ENCODE measurements at places on chromosomes 1 and 21. TPM values are rescaled to one million over a fixed set of nuclear protein-coding genes. Genes with fewer than 3 reads are reported as not detected.

GRCh38 chr1:57101209-57101608 lies 135.4 kb upstream of the C8B start:
- DNase-seq = no peak

DNA sequence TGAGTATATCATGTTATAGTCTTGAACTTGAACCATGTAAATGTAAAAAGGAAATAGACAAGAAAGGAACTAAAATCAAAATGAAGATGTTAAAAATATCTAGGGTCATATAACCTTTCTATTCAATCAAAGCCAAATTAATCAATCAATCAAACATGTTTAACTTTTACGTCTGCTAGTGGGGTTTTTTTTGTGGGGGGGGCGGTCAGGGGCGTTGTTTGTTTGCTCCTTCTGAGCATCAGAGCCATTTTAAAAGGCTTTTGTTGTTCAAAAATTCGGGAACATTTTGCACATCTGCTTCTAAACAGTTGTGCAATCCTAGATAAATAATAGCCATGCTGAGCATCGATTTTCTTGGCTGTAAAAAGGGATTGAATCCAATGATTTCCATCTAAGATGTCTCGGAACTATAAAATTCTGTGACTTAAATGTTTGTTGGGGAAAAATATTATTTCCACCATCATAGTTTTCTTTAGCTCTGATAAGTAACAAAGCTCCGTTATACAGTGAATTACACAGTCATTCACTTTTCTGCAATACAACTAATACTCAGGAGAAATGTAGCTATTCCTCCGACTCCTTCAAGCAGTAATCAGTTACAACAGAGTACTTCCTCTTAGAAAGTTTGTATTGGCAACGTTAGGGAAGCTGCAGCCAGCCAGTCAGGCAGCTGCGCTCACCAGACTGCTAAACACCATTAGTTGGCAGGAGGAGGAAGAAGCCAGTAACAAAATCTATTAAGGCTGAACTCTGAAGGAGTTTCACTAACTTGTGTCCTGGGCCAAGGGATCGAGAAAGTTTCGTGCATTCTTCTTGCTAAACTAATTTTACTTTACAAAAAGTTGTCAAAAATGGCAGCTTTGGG lies 2.2 kb downstream of the SPATA6 start:
- peak; percentile 62 for DNase-seq

GRCh38 chr1:203373991-203374390 lies 23.1 kb upstream of the FMOD start:
- no peak for DNase-seq

GRCh38 chr1:215605011-215605621 lies 38.0 kb downstream of the KCTD3 start:
- DNase-seq = no peak

- no peak for DNase-seq
These were observed 2.3 kb upstream of the LCE3D start for GRCh38 chr1:152582647-152583046.

GRCh38 chr1:59565611-59566410 lies 248.9 kb upstream of the HOOK1 start:
- peak; percentile 22 for DNase-seq

DNA sequence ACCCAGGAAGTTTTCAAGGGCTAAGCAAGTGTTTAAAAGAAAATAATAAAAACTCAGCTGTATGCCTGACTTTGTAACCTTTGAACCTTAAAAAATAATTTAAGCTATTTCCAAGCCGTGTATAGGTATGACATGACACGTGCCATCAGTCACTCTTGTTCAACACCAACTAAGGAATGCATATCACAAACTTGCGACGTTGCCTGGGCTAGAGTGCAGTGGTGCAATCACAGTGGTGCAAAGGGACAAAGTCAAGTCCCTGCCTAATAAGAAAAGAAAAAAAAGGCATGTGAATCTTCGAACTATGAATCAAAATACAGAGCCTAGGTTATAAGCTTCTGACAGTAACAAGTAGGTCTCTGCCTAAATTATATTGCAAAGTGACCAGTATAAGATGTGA lies 79.2 kb downstream of the SMYD2 start:
- DNase-seq = no peak

- no peak for DNase-seq
These were observed 53.8 kb upstream of the TARDBP start for GRCh38 chr1:10958614-10959013.

- no peak for DNase-seq
These were observed 10.7 kb downstream of the NRIP1 start for GRCh38 chr21:15054089-15054488.

DNA sequence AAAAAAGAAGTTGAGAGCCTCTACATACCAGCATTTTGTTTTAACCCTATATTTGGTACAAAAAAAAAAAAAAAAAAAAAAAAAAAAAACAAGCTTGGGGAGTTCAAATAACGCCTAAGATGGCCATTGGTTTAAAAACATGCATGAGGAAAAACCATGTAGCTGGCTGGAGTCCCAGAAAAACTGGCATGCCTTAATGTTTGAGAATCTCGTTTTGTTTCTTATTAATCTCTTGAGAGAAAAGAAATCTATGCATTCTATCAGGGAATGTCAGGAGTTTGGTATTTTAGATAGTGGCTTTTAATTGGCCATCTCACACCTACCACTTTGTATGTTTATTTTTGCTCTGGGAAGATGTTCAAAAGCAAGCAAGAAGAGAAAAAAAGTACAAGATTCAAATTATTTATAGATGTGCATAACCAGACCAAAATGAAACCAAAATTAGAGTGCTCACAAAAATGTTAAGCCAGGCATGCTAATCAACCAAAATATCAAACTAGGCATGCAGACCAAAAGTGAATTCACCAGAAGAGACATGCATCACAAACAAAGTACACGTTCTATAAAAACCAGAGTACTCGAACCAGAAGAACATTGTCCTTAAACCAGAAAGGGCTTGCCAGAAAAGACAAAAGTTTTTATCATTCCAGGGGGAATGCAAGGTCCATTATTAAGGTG lies 156.6 kb downstream of the AK5 start:
- peak; percentile 34 for DNase-seq

DNA sequence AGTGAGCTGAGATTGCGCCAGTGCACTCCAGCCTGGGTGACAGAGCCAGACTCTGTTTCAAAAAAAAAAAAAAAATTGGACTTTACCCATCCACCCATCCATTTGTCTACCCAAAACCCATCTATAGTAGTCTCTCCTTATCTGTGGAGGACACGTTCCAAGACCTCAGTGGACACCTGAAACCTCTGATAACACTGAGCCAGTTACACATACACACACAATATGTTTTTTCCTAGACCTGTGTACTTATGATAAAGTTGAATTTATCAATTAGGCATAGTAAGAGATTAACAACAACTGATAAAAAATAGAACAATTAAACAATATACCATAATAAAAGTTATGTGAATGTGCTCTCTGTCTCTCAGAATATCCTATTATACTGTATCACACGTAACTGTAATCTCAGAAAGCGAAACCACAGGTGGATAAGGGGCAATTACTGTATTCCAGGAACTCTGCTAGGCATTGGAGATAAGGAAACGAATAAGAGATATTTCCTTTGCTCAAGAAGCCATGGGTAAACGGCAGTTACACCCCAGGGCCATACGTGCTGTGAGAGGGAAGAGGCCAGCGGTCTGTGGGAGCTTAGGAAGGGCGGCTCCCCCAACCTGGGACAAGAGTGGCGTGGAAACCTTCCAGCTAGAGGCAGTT lies 84.2 kb upstream of the DISP3 start:
- no peak for DNase-seq

- DNase-seq = peak; percentile 88
These were observed 575 bp downstream of the PCNT start for GRCh38 chr21:46324390-46325072.

DNA sequence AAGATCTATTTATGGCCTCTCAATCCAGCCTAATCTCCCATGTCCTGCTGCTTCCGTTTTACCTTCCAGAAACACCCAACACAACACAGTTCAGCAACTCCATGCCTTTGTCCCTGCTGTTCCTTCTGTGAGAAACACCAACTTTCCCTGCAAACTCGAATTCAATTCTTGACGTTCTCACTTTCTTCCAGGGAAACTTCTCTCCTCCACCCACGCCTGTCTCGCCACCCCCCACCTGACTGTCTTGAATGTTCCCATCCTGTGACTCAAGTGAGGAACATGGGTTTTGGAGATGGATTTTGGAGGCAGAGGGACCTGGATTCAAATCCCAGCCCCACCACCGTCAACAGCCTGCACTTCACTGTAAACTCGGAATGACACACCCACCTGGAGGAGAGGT lies 44.8 kb downstream of the GRHL3 start:
- DNase-seq = no peak

DNA sequence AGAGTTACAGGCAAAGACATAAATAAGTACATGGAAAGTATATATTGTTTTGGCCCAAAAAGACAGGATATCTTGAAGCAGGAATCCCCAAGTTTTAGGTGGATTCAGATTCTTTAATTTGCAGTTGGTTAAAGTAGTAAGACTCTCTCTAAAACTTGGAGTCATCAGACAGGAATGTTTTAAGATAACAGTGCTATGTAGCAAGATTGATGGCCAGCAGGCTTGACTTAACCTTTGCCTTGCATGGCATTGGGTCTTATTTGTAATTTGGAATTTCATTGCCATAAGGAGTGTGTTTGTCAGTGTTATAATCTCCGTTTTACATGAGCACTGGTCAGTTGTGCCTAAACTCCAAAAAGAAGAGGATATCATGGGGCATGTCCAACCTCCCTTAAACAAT lies 727.6 kb upstream of the CHRM3 start:
- no peak for DNase-seq

DNA sequence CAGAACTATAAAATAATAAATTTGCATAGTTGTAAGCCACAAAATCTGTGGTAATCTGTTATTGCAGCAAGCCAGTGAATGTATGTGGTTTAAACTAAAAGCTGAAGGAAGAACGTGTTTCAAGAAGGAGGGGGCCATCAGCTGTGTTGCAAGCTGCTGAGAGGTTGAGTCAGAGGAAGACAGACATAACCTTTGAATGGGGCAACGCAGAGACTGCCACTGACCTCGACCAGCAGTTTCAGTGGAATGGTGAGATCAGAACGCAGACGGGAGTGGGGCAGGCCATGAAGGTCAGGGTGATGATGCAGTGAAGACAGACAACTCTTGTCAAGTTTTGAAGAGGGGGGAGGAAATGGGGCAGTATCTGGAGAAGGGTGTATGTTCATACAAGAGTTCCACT lies 23.2 kb upstream of the QSOX1 start:
- DNase-seq = no peak

DNA sequence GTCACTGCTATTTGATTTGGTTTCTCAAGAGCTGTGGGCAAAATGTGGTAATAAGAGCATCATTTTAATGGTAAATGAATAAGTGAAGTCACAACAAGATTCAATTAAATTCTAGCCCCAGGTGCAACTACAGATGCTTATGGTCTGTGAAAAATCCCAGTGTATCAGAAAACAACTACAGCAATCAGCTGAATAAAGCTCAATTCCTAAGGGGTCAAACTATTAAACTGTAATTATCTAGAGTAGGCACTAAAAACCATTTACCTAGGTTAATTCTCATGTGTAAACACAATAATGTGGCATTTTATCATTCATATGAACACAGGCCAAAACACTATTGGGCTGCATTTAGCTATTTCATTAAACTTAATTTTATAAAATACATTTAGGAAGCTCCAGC lies 9.6 kb downstream of the TARBP1 start:
- no peak for DNase-seq

DNA sequence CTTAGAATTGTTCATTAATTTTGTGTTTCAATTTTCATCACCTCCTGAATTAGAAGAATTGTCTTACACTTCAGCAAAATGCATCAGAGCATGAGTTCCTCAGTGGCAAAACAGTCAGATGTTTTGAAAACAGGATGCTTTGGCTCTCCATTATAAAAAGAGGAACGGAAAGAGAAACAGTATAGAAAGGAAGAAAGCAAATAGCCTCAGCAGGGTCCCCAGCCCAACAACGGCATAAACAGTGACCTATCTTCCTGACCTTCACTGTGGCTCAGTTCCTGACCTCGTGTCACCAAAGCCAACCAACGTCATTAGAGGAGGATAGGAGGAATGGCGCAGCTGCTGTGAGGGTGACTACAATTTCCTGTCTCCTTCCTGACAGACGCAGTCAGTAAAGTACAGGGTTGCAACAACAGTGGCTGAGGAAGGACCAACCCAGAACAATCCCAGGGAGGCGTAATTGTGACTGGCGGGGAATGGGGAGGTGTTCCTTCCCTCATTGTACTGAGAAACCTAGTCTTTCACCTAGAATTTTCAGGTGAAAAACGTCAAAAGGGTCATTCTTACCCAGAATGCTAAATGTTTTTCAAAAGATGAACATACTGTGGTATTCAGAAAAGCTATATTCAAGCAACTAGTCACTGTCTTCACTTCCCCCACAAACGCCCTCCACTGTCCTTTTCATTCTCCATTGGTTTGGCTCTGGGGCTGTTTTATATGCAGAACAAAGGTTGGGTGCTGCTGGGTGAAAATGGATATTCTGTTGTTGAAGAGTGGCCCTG lies 197.9 kb upstream of the SGIP1 start:
- DNase-seq = peak; percentile 83

DNA sequence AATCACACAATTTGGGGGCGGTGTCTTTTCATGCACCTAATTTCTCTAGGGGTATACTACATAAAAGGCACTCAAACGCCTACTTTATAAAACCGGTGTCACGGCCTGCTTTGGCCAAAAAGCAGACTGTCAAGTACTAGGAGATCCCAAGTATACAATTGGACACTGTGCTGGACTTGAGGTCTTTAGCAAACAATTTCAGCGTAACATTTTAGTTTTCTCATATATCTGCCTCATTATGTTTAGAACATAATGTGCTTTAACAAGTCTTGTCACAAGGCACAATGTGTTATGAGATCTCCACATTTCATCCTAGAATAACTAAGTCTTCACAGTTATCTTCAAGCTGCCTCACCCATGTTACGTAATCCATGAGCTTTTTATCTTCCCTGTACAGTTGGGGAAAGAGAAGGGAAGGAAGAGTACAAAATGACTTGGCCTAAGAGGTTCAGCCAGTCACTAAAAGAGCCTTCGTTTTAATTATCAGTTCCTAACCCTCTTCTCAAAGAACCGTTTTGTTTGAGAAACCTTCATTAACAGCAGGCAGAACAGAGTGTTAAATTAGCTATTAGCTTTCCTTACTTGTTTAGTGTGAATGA lies 1.7 kb downstream of the SSX2IP start:
- DNase-seq = no peak

DNA sequence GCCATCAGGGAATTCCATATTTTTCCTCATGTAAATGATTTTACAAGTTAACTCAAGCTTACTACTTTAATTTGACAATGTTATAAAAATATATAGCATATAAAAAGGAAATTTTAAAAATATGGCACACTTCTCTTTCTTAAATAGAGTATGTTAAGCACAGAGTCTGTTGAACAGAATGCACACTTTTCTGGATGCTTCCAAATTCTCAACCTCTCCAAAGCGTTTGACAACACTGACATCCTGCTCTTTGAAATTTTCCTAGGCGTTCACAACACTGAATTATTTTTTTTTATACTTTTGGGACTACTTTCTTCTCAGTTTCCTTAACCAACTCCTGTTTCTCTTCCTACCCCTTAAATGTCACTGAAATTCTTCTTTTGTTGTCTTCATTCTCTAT lies 117.8 kb upstream of the PLXNA2 start:
- DNase-seq = no peak

- no peak for DNase-seq
These were observed 15.9 kb downstream of the RGS5 start for GRCh38 chr1:163186862-163187261.

- no peak for DNase-seq
These were observed 56.9 kb downstream of the KLHDC7A start for GRCh38 chr1:18537386-18538306.

- DNase-seq = no peak
These were observed 2.7 kb upstream of the CD58 start for GRCh38 chr1:116573431-116574095.

Gene MUL1
- total RNA-seq = 32.4 TPM

Gene ITGB2
- total RNA-seq = 31.5 TPM

Gene AADACL3
- total RNA-seq = 0.18 TPM

Gene SLC1A7
- total RNA-seq = 0.85 TPM
